ENCODE measurements at places on chromosomes 1 and 21. TPM values are rescaled to one million over a fixed set of nuclear protein-coding genes. Genes with fewer than 3 reads are reported as not detected.

NEK2 gene
- total RNA-seq = 2.4 TPM

DNA sequence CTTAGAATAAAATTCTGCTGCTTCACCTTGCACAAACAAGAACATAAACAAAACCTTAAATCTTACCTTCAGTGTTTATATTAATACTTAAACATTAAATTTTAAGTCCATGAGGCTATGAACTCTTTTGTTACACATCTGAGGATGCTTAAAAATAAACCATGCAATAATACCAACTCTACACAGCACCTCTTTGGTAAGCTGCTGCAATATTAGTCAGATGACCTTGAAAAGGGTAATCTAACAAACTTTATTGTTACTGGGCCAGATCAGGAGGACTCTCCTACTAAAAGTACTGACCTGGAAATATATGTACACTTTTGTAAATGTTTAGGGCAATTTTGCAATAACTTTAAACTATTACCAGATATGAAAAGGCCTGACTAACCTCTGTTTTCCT, 763 bp downstream of the SIKE1 start:
- DNase-seq = no peak

DNA sequence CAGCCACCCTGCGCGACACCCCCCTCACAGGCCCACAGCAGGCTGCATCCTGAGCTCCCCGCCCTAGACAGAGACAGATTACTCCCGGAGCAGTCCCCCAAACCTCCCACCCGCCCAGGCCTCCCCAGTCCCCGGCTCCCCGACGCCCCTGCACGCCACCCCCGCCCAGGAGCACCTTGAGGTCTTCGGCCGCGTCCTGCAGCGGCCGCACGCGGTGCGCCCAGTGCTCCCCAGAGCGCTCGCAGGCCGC, 731 bp downstream of the TRIM11 start:
- DNase-seq = no peak

CREB3L4 gene
- total RNA-seq = 5.7 TPM

LENEP gene
- 0.40 TPM for total RNA-seq

- no peak for DNase-seq
Measured at GRCh38 chr21:39182484-39183271, 573 bp downstream of the PSMG1 start.

DNA sequence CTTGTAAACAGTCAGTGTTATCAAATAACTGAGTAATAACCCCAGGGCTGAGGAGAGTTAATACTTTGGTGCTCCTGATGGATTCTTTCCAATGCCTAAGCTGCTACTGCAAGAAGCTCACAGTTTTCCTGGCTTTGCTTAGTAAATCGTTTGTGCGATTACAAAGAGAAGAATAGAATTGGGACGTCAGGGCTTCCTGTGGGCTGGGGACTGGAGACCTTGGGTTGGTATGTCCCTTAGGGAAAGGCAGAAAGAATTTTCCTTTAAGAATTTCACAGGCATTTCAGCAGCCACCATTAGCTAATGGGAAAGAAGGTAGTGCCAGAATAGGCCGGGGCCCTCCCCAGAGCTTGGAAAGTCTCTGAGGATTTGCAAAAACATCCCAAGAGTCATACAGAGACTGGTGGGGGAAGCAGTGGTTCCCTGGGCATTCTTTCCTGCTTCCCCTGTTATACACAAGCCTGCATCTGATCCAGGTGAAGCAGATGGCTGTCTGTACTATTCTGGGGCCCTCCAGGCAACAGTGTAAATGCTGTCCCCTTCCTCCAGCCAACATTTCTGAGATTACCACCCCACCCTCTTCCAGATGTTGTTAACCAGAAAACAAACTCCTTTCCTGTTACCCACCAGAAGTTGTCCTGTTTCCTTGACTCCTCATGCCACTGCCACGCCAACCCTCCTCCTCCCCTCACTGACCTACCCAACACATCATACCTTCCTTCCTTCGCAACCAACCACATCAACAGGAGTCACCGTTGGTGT, 40.2 kb downstream of the PLXNA2 start:
- DNase-seq = peak; percentile 78

GRCh38 chr1:234772345-234773147, 162.6 kb upstream of the IRF2BP2 start:
- DNase-seq = peak; percentile 48

FAM110D gene
- 6.0 TPM for total RNA-seq

DNA sequence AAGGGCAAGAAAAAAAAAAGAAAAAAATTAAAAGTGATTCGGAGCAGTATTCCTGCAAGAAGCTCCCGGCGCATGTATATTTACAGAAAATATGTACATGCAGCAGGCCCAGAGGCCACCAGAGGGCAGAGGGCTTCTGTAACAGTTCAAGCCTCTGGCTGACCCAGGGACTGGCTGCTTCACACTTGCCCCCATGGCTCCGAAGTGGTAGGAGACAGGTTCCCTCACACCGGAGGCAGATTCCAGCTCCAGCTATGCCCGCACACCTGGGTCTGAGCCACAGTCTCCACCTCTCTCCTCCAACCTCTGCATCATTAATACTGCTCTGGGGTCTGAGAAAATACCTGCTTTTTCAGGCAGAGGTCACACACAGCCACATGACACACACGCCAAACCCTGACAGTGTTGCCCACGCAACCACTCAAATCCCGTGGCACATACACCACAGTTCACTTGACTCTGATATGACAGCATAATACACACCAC, 2.2 kb upstream of the ARHGAP30 start:
- DNase-seq = peak; percentile 45

GRCh38 chr1:205703072-205703471, 22.8 kb upstream of the SLC45A3 start:
- no peak for DNase-seq

SZRD1 gene
- total RNA-seq = 28.4 TPM

FAAH gene
- total RNA-seq = 1.6 TPM

DNA sequence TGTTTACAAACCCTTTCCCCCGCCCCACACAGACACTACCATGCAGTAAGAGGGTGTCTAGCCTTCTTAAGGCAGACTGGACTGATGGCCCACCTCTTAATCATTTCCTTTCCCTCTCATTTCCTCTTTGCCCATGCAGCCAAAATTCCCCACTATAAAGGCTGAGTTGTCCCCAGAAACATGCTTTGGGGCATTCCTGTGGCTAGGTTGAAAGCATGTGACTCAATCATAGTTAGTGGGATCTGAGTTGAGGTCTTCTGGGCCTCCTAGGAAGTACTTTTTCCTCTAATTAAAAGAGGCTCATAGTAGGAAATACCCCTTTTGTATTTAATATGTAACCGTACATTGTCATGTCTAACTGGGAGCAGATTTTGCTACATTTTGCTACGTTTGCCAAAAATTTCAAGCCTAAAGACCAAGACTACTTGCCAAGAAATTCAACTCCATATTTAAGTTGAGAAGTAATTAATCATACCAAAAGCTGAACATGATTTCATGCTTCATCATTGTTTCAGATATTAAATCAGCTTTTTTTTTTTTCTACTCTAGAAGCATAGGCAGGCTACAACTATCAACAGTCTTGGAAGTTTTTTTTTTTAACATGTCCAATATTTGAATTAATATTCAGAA, 174.7 kb downstream of the ADGRL4 start:
- peak; percentile 92 for DNase-seq

- peak; percentile 80 for DNase-seq
Measured at GRCh38 chr1:192225703-192226102, 67.4 kb downstream of the RGS18 start.

- DNase-seq = no peak
Measured at GRCh38 chr1:94434365-94435045, 16.3 kb downstream of the ABCD3 start.

GRCh38 chr1:242788771-242789170, 264.3 kb upstream of the PLD5 start:
- DNase-seq = no peak

RGS7 gene
- under 0.01 TPM for total RNA-seq

- no peak for DNase-seq
Measured at GRCh38 chr1:53703174-53703573, 35.8 kb downstream of the GLIS1 start.

ZC3H12A gene
- total RNA-seq = 2.4 TPM

SLAMF7 gene
- not detected for total RNA-seq

DNA sequence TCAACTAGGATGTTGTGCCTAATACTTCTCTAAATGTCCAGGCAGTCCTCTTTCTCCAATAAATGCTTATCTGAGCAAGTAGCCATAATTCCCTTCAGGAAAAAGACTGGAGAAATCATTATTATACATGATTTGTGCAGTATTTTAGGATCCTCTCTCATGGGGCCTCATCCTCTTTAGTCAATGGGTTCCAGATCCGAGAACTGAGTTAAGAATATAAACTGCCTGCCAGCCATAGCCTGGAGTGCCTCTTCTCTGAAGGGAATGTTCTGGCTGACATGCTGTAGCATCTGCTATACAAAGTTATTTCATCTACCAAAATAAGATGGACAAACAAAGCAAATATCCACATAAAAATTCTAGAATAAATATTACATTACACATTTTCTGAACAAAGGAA, 334.0 kb upstream of the PRMT6 start:
- no peak for DNase-seq

- DNase-seq = peak; percentile 63
Measured at GRCh38 chr1:115337633-115338456, at the start of gene NGF. Gene NGF (minus strand): TSS chr1:115338249. CDS start chr1:115286795, 51,454 bp downstream.

CD247 gene
- total RNA-seq = not detected
